ENCODE measurements at places on chromosomes 5 and 9.

DNA sequence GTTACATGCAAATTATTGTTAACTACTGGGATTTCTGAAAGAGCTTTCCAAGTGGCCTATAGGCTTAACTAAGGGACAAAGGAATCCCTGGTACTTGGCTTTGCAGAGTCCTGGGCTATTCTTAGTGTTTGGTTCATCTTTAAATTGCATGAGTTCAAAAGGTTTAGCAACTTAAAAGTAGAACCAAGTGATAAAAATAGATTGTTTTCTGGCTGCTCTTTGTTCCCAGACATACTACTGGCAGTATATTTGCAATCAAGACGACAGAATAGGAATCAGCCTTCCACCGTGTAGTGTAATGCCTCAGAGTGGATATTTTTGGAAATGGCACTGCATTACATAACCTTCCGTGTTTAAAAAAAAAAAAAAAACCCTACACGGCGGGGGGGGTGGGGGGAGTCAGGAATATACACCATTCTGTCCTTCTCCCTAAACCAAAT, 1.0 kb downstream of the NREP start:
- DNase-seq: no peak

GRCh38 chr5:145243016-145243415, 592.1 kb downstream of the PRELID2 start:
- no peak for DNase-seq

GRCh38 chr9:94922691-94923107, 196.2 kb downstream of the AOPEP start:
- DNase-seq: no peak

GRCh38 chr9:115209601-115210306, 91.8 kb upstream of the TNC start:
- DNase-seq: no peak

- no peak for DNase-seq
Observed at GRCh38 chr5:174300118-174300940, 254.8 kb downstream of the NSG2 start.

- DNase-seq: no peak
Observed at GRCh38 chr5:36653044-36653705, 46.8 kb downstream of the SLC1A3 start.

- no peak for DNase-seq
Observed at GRCh38 chr5:128413356-128413755, 124.7 kb downstream of the FBN2 start.

All from CD4-positive, alpha-beta T cell treated with Interleukin-1 beta for 1 hour (primary cell).